ENCODE measurements at places on chromosomes 2 and 18. TPM values are rescaled to one million over a fixed set of nuclear protein-coding genes. Genes with fewer than 3 reads are reported as not detected.

CDCA7 gene
- total RNA-seq: 11.1 TPM

TRIM54 gene
- total RNA-seq: not detected

NCKAP5 gene
- total RNA-seq: 2.8 TPM

SAG gene
- not detected for total RNA-seq

MEX3C gene
- total RNA-seq: 31.6 TPM

SUPT7L gene
- total RNA-seq: 18.9 TPM

TSPYL6 gene
- not detected for total RNA-seq

ITGA4 gene
- total RNA-seq: 14.1 TPM

GNAL gene
- total RNA-seq: 17.1 TPM

UGT1A8 gene
- total RNA-seq: not detected

WDPCP gene
- total RNA-seq: 6.7 TPM

APLF gene
- total RNA-seq: 10.0 TPM

GALR1 gene
- 0.16 TPM for total RNA-seq

NEU4 gene
- not detected for total RNA-seq

SNED1 gene
- total RNA-seq: 31.9 TPM

OTOS gene
- not detected for total RNA-seq

SPAG16 gene
- total RNA-seq: 17.5 TPM

CNGA3 gene
- not detected for total RNA-seq

SEH1L gene
- total RNA-seq: 45.0 TPM

CCDC141 gene
- total RNA-seq: 1.3 TPM

HOXD4 gene
- total RNA-seq: not detected

LONRF2 gene
- 1.9 TPM for total RNA-seq

AQP12A gene
- total RNA-seq: not detected

SERPINE2 gene
- total RNA-seq: 10.9 TPM

CTIF gene
- total RNA-seq: 61.5 TPM

PID1 gene
- 19.2 TPM for total RNA-seq

EGR4 gene
- total RNA-seq: not detected

LBH gene
- 14.9 TPM for total RNA-seq

ANKRD30B gene
- not detected for total RNA-seq

C2orf66 gene
- not detected for total RNA-seq

MYOM1 gene
- 2.1 TPM for total RNA-seq

CAPN14 gene
- total RNA-seq: 0.97 TPM

SP100 gene
- 38.7 TPM for total RNA-seq

CPLX4 gene
- total RNA-seq: not detected

RND3 gene
- total RNA-seq: 60.4 TPM

ACVR1C gene
- total RNA-seq: 0.64 TPM

ALPP gene
- not detected for total RNA-seq

TBR1 gene
- not detected for total RNA-seq

CENPO gene
- 3.5 TPM for total RNA-seq

ADAM23 gene
- total RNA-seq: 0.57 TPM

SPP2 gene
- total RNA-seq: not detected

REG3A gene
- 2.8 TPM for total RNA-seq

DYSF gene
- 3.0 TPM for total RNA-seq

FAM237A gene
- total RNA-seq: not detected

YIPF4 gene
- total RNA-seq: 30.5 TPM
